ENCODE measurements at places on chromosomes 2 and 18.

GRCh38 chr2:218323526-218324472 lies 31.5 kb upstream of the TMBIM1 start:
- peak; percentile 26 for DNase-seq

GRCh38 chr2:230410861-230411569 lies 5.0 kb upstream of the SP100 start:
- no peak for DNase-seq

DNA sequence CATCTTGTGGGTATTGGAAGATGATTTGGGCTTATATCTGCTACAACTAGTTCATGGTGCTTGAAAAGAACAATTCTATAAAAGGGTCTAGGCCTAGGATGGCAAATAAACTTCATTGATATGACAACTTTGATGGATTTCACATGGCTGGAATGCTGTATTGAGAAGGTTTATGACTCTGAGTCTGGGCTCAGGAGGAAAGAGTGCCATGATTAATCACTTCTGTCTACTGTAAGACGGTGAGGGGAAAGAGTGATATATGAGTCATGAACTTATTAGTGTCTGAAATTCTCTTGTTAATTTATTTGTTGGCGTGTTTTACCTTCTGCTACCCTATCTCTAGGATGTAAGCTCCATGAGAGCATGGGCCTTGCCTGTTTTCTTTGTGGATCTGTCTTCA lies 17.0 kb upstream of the ADCYAP1 start:
- DNase-seq = no peak

- peak; percentile 67 for DNase-seq
Observed at GRCh38 chr2:217993817-217994463, 8.9 kb downstream of the TNS1 start.

DNA sequence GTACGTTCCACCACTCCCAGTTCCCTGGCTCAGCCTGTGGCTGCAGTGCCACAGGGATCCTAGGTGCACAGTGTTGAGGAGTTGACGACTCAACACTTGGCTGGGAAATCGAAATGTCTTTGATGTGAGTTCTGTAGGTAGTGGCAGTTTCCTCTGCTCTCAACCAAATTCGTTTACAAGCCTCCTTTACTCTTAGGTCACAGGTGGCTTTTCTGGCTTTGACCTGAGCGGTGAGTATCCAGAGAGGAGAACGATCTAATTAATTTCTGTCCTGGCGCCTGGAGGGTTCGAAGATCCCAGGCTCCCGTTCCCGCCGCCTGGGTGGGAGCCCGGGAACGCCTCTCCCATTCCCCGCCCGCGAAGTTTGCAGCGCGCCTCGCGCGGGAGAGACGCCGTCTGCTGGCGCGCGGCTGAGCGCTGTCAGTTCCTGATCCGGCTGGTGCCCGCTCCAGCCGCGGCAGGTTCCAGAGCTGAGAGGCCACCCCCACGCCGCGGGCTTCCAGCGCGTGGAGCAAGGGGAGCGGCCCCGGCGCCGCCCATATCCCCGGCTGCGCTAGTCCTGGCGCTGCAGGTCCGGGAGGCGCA lies at the start of gene LAMA3:
TSS of gene LAMA3 (plus strand) at position 423 of the 585 bp plus-strand sequence. CDS start 231 bp downstream, outside the sequence.
- peak; percentile 43 for DNase-seq
